GM18507 (cell line): ENCODE measurements at places on chromosomes 3 and 15.

GRCh38 chr3:20478436-20478835, 292.4 kb upstream of the SGO1 start:
- no peak for DNase-seq

DNA sequence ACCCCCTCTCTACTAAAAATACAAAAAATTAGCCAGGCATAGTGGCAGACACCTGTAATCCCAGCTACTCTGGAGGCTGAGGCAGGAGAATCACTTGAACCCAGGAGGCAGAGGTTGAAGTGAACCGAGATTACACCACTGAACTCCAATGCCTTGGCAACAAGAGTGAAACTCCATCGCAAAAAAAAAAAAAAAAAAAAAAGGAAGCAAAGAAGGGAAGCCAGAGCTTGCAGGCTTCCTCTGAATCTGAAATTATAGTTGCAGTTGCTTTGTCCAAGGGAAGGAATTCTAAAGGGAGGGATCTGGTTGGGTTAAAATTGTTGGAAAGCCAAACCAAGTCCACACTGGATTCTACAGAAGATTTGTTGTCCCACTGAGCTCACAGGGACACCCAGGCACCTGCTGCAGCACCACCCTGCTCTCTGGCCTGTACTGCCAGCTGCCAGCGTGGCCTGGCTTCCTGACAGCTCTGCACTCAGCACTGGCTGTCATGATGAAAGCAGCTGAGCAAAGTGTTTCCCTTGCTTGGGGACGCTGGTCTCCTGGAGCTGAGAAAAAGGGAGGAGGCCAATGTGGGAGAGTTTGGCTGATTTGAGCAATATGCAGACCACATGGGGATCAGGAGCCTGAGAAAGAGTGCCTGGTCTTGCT, 88.8 kb upstream of the HES1 start:
- DNase-seq = no peak

DNA sequence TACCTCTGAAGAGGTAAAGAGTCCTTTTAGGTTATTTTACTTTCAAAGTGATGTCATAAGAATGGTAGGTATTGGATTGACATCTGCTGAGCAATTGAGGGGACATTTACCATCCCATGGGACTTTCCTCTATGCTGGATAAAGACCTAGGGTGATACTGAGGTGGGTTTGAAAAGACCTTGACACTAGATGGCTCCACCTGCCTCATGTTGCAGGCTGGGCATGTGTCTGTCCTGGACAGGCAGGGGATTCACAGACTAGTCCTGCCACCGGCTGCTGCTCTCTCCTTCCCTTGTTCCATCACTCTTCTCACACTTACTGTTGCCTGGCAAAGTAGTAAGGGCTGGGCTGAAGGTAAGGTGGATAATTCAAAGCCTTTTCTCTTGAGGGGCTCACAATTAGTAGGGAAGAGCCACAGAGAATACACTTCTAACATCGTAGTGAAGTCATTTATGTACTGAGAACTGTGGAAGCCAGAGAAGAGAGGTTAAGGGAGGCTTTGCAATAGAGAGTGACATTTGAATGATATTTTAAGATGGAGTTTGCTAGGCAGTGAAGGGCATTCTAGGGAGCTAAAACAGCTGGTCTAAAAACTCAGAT, 27.7 kb downstream of the TRAK1 start:
- peak; percentile 66 for DNase-seq

DNA sequence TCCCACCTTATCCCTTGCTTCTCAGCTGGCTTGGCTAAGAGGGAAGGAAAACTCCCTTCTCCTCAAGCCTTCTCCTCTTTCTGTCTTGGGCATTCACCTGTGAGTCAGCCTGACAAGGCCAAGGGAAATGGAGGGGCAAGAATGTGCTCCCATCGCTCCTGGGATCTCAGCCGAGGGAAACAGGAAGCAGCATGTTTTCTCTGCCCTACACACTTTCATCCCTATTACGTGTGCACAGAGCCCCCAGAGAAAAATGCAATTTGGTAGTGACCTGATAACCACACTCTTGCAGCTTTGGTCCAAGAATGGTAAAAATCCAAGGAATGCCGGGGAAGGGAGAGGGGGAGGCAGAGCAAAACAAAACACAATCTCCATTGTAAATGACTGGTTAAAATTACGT, 32.9 kb upstream of the MTMR10 start:
- DNase-seq = no peak

- no peak for DNase-seq
These were observed 31.9 kb upstream of the ARL8B start for GRCh38 chr3:5090197-5090596.

- DNase-seq = no peak
These were observed 12.0 kb upstream of the GRIP2 start for GRCh38 chr3:14552041-14552648.

- no peak for DNase-seq
These were observed 65.8 kb downstream of the ATP8B4 start for GRCh38 chr15:50053055-50053856.

- DNase-seq = no peak
These were observed 21.0 kb downstream of the IFT122 start for GRCh38 chr3:129461022-129461421.

GRCh38 chr3:195227871-195228270, 43.1 kb downstream of the XXYLT1 start:
- DNase-seq = no peak

GRCh38 chr3:7195934-7196333, 335.0 kb downstream of the GRM7 start:
- no peak for DNase-seq

DNA sequence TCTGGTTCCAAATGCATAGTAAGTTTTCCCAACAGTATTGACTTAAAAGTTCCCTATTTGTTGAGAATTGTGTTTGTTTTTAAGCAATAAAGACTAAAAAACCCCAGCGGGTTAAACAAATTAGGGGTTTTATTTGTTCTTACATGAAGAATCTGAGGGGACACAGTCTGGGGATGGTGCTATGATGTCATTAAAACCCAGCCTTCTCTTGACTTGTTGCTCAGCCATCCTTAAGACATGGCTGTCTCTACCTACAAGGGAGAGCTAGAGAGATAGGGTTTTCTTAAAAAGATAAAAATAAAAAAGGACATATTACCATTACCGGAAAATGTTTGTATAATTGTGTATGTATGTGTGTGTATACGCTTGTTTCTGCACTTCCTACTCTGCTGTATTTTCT, 11.7 kb upstream of the ARL14 start:
- no peak for DNase-seq

GRCh38 chr15:40016224-40016865, 22.6 kb downstream of the SRP14 start:
- DNase-seq = no peak

- DNase-seq = no peak
These were observed 115.0 kb downstream of the NR1D2 start for GRCh38 chr3:24060055-24060454.

GRCh38 chr15:94026458-94027304, 204.7 kb upstream of the MCTP2 start:
- DNase-seq = no peak

DNA sequence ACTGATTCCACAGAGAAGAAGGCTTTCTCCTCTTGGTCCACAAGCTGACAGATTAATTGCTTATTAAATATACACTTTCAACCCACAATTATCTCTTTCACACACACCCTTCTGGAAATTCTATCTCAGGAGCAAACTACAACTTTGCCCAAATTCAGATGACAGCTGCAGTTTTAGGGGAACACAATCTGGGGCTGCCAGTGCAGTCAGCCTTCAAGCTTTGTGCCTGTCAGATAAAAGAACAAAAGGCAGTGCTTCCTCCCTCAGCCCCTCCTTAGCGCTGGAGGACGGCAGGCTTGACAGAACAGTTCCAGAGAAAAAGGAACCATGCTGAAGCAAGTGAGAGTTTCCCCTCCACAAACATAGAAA, 99.6 kb downstream of the TMCC1 start:
- no peak for DNase-seq

- no peak for DNase-seq
These were observed 823.0 kb upstream of the NECTIN3 start for GRCh38 chr3:110248666-110249065.

DNA sequence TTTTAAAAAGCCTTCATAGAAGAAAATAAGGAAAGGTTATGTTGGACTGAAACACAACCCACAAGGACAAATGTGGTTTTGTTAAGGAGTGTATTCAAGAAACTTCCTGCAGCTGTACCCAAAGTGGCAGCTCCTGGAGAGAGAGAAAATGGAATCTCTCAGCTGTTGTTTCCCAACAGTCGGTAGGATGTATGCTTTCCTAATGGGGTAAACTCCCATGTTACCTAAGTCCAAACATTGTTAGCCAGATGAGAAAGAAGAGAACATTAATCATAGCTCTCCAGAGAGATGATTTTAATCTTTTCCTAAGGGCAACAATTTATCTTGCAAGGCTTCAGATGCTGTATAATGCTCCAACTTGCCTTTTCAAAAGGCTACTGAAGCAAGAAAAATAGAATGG, 22.6 kb upstream of the TEX9 start:
- no peak for DNase-seq

- no peak for DNase-seq
These were observed 362.6 kb downstream of the ROBO1 start for GRCh38 chr3:79405183-79405582.

DNA sequence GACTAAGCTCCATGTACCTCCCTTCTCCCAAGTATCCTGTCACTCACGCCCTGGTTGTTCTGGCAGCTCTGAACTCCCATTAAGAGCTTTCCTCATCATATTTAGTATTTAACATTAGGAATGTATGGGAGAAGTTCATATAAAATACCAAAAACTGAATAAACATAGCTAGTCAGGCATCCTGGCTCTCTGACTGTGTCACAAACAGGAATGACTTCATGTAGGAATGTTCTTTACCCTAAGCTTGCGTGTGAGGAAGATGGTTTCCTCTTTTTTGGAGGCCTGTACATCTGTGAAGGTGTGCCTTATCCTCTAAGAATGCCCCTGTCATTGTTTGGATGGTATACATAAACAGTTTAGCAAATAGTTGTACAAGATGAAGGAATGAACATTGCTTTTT, 38.6 kb downstream of the SEMA6D start:
- no peak for DNase-seq

GRCh38 chr3:47250309-47251060, 32.1 kb downstream of the KIF9 start:
- DNase-seq = no peak

GRCh38 chr3:71759401-71759800, 5.7 kb downstream of the GPR27 start:
- no peak for DNase-seq

GRCh38 chr15:71349736-71350526, 234.7 kb downstream of the THSD4 start:
- no peak for DNase-seq

DNA sequence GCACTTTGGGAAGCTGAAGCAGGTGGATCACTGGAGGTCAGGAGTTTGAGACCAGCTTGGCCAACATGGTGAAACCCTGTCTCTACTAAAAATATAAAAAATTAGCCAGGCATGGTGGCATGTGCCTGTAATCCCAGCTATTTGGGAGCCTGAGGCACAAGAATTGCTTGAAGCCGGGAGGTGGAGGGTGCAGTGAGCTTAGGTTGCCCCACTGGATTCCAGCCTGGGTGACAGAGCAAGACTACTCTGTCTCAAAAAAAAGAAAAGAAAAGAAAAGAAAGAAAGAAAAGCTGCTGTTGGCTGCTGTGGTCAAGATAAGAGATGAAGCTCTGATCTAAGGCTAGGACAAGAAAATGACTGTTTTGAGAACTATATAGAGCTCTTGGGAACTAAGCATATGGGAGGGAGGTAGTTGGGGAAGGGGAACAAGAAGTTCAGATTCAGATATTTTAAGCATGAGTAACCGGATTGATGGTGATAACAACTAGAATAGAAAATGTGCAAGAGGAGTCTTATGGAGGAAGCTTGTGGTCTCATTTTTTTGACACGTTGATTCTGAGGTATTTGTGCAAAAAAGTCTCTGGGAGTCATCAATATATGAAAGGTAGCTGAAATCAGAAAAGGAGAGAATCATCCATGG, 25.7 kb downstream of the DNAH12 start:
- DNase-seq = no peak

GRCh38 chr15:70243686-70244540, 146.2 kb upstream of the TLE3 start:
- DNase-seq = no peak

DNA sequence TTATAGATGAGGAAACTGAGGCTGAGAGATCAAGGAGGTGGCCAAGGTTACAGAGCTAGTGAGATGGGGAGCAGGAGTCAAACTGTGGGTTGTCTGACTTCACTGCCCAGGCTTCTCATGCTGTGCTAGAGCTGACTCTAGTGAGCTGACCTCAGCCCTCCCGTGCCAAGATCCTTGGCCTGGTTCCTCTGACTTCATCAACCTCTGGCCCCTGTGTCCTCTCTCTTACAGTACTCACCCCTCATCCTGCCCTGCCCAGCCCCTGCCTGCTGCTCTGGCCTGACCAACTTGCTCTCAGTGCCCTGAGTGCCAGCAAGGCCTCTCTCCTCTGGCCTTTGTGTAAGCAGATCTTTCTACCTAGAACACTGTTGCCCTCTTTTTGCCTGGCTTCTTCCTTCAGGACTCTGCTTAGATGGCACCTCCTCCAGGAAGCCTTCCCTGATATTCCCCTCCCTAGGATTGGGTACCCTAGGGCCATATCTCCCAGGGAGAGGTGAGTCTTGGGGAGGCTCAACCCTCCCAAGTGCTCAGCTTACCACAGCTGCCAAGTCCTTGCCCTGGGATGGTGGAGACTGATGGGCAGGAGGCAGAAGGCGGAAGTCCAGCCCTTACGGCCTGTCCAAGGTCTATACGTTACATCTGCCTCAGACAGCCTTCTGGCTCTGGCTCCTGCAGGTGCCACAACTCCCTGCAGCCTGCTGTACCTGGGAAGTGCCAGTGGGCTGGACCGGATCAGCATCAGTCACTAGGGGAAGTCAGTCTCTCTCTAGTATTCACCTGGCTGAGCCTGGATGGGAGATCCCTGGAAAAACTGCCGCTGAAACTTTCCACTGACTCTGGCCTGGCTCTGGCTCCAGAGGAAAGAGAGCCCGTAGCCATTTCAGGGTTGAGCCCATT, 36.3 kb upstream of the FAM107A start:
- DNase-seq = no peak

GRCh38 chr3:114307832-114308231, 14.0 kb downstream of the TIGIT start:
- DNase-seq = no peak
